Activated naive CD4-positive, alpha-beta T cell treated with anti-CD3 and anti-CD28 coated beads for 36 hours (primary cell): ENCODE measurements at places on chromosomes 11 and 22. TPM values are rescaled to one million over a fixed set of nuclear protein-coding genes. Genes with fewer than 3 reads are reported as not detected.
A peak's percentile ranks its signal among the peaks of the same experiment; 100 is the strongest.

The KDM4E gene
- total RNA-seq: not detected

- peak; percentile 56 for DNase-seq
These were observed 667 bp downstream of the CD81 start for GRCh38 chr11:2377511-2378443.

GRCh38 chr11:132881622-132882021, 650.7 kb downstream of the OPCML start:
- no peak for DNase-seq

DNA sequence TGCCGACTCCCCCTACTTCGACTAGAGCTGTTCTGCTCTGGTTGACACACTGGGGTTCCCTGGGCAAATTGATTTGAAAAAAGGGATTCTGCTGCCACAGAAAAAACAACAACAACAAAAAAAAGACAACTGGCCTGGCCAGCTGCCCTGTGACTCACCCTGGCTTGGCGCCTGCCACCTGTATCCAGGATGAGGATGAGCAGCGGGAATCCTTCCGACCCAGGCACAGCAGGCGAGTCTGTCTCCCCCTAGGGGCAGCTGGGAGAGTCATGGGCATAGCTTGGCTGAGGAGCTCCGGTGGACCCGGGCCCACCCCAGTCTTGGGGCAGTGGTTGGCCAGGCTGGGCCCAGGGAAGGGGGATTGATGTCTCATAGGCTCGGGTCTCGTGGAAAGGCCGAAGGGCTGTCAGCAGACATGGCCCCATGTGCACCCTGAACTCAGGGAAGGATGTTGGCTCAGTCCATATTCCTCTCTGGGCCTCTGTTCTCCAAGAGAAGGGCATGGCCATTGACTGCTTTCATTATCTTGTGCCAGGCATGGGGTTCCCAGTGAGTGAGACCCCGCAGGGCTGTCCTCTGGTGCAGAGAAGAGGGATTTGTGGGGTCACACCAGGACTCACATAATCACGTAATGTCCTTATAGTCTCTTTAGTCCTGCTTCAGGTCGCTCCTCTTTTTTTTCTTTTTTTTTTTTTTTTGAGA, 10.4 kb upstream of the SUN2 start:
- DNase-seq: peak; percentile 58

The ROBO4 gene
- not detected for total RNA-seq

DNA sequence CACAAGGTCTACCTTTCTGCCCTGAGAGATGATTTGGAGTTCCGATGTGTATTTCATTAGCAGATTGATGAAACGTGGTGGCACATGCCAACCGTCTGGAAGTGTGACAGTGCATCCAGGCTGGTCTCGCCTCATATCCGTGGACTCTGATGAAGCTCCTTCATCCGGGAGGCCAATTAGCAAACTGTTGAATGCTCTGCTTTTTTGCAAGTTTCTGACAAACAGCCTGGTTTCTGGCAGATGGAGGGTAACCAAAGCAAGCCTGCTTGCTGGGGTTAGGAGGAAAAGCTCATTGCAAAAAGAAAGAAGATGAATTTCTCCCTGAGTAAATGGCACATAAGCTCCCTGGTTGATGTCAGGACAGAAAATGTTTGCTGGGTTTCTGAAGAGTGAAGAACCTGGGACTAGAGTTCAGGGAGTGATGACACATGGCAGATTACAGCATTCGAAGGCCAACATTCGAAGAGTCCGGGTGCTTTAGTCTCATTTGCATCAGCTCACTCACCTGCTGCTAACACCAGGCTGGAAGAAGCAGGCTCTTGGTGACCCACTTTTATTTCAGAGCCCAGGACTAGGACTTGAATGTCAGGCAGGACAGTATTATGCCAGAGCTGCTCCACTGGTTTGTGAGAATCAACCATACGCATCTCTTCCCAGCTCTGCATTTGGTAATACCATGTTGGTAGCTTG, 135.9 kb upstream of the TTC12 start:
- DNase-seq: no peak

DNA sequence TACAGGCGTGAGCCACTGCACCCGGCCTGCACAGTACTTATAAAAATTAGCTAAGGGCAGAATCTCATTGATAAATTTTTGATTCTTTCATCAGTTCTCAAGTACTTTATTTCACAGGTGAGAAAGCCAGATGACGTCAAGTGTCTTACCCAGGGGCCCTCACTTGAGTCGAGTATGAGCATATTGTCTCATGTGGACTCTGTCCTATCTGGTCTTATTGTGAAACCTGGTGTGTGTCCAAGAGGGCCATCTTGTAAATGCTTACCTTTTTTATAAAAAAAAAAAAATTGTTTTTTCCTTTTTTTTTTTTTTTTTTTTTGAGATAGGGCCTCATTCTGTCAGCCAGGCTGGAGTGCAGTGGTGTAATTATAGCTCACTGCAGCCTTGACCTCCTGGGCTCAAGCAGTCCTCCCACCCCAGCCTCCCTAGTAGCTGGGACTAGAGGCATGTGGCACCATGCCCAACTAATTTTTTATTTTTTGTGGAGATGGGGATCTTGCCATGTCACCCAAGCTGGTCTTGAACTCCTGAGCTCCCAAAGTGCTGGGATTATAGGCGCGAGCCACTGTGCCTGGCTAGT, 6.0 kb downstream of the ACO2 start:
- no peak for DNase-seq

DNA sequence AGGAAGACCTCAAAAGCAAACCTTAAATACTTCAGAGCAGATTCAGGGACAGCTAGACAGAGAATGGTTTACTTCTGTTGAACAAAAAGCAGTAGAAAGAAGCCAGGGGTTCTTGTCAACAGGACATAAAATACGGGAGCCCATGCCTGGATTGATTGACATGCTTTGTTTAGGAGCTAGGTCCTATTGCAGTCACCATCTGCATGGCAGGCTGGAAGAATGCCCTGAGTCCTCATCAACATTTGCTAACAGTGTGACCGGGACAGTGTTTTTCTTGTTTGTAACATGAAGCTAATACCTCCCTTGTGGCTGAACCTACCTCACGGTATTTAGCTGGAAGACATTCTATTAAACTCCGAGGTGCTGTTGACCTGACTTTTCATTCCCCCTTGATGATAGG, 225.4 kb downstream of the NTM start:
- no peak for DNase-seq

The SLC6A5 gene
- not detected for total RNA-seq

The APOBEC3C gene
- 74.1 TPM for total RNA-seq

- DNase-seq: no peak
These were observed 63.5 kb upstream of the CSNK2A3 start for GRCh38 chr11:11416502-11416901.

DNA sequence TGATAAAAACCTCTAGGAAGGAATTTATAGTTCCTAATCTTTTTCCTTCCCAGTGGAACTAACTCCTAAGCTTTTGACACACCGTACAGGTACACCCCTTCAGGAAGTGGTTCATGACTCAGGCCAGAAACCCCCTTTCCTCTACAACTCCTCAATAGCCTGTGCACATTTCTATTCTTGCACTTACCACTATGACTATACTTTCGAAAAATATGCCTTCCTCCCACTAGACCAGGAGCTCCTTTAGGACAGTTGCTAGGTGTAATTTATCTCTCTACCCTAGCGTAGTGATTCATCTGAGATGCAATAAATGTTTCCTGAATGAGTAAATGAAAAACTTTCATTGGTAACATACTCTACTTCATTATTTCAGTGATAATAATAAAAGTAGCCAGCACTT, 14.5 kb downstream of the MAP6 start:
- DNase-seq: peak; percentile 33

DNA sequence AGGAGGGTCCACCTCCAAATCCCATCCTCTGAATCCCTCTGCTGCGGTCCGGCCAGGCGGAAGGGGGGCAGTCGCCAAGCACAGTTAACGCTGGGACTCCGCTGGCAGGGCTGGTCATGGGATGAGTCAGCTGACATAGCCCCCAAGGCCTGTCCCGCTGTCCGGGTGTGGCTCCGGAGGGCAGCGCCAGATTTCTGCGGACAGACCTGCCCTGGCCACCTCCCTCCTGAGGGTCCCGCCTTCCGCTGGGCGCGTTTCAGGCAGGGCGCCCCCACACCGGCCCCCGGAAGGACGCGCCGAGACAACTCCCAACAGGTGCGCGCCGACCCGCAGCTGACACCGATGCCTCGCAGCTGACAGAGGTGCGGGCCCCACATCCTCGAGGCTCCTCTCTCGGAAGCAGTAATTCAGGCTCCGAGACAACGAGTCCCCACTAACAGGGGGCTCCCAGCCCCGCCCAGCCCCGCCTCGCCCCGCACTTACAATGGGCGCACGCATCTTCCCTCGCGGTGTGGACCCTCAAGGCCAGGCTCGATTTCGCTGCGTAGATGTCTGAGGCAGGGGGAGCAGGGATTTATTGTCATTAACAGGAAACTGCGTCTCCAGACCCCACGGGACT, 607 bp downstream of the PLAAT3 start:
- DNase-seq: peak; percentile 51

DNA sequence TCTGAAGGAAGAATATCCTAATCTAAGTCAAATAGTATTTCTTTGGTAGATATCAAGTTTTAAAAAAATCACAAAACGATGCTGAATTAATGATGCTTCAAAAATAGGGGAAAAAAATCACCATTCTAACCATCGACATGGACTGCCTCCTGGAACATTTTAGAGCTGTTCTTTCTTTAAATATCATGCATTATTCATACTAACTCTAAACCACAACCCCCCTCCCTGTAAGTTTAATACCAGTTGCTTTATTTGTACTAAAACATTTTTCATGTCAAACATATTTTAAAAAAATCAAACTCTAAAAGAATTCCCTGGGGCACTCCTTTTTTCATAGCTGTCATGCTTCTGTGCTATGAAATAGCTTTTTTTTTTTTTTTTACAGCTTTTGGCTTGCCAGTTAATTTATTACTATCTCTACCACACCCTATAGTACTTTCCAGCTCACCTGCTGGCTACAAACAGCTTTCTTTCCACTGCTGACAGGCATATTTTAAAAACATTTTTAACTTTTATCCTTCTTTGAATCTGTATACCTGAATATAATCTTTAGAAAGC, 256.9 kb downstream of the SOX6 start:
- no peak for DNase-seq

The CATSPER1 gene
- not detected for total RNA-seq

- no peak for DNase-seq
These were observed 171.5 kb downstream of the SNX19 start for GRCh38 chr11:130744794-130745193.

- DNase-seq: no peak
These were observed 168.9 kb downstream of the MN1 start for GRCh38 chr22:27632451-27633295.

GRCh38 chr22:46673205-46673604, 53.0 kb downstream of the GRAMD4 start:
- peak; percentile 40 for DNase-seq

The OR4A5 gene
- total RNA-seq: not detected

DNA sequence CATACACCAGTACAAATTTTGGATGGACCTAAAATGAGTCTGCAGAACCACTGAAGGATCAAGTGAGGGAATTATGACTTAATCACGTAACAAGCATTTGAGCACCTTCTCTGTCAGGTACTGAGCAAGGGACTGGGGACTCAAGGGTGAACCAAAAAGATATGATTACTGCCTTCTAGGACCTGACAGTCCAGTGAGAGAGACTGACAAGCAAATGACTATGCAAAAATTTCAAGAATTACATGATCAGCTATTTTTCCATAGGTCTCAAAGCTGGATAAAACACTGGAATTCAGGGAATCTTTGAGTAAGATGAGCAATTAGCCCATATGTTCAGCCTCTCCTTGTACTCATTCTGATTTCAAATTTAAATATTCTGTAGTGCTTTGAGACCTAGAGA, 5.2 kb upstream of the STT3A start:
- DNase-seq: no peak

DNA sequence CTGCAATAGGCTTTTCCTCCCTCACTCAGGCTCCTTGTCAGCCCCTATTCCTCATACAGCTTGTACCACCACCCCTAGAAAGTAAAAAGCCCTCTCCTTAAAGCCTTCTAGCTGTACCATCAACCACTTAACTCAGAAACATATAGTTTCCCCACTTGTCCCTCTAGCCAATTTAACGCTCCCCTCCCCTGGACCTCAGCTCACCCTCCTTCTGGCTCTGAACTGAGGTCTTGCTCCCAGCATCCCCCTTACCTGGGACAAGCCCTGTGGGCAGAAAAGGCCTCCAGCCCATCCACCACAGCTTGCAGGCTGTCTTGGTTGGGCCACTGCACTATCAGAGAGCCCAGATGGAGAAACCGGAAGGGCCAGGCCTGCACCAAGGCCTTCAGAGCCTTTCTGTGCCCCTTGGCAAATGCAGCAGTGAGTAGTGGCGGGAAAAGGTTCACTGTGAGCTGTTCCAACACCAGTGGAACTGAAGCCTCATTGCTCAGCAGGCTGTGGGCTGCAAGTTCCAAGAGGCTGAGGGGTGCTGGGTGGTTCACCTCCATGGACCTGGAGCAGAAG, 12.4 kb upstream of the TOP3B start:
- DNase-seq: no peak

- DNase-seq: no peak
These were observed 1359.9 kb downstream of the LRRC4C start for GRCh38 chr11:40099426-40100161.

The NCAPD3 gene
- total RNA-seq: 126 TPM

- DNase-seq: peak; percentile 91
These were observed 31.4 kb downstream of the PISD start for GRCh38 chr22:31630331-31631329.

The FOLH1 gene
- not detected for total RNA-seq

DNA sequence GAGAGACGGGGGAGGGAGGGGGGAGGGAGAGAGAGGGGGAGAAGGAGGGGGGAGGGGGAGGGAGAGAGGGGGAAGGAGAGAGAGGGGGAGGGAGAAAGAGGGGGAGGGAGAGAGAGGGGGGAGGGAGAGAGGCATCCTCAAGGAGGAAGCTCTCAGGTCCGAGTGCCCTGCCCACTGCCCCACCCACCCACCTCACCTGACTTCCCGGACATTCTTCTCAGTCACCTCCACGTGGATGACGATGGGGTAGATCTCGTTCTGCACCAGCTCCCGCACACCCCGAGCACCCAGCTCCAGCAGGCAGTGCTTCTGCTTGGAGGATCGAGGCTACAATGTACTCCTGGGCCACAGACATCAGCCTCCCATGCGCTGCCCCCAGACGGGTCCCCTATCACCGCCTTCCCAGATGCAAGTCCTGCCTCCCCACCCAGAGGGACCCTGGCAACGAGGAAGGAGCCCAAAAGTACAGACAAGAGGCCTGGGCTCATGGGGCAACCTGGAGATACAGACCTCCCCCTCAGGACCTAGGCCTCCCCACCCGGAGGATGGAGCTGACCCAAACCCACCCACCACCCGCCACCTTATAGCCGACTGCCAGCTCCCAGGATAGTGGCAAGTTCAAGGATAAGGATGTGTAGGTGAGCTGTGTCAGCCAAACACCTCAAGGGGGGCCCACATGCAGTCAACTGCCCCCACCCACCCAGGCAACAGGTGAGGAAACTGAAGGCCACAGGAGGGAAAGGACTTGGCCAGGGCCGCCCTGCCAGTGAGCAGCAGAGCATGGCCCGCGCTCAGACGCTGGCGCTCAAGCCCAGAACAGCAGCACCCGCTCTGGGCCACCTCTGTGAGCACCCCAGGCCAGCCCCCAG, 5.6 kb upstream of the MFNG start:
- DNase-seq: no peak
